ENCODE measurements at places on chromosomes 5 and 9. TPM values are rescaled to one million over a fixed set of nuclear protein-coding genes. Genes with fewer than 3 reads are reported as not detected.
A peak's percentile ranks its signal among the peaks of the same experiment; 100 is the strongest.

GRCh38 chr9:121608168-121608853, 43.1 kb upstream of the DAB2IP start:
- H3K27ac ChIP-seq = no peak overlapping the region
- DNase-seq = no peak
- H3K27me3 ChIP-seq = peaks cover 11% of the 10 kb centered on the region
- H3K4me3 ChIP-seq = no peak overlapping the region
- H3K4me1 ChIP-seq = peaks cover 11% of the 10 kb centered on the region
- no peaks in the 10 kb centered on the region for H3K36me3 ChIP-seq

- H3K4me3 ChIP-seq = no peak overlapping the region
- H3K27ac ChIP-seq = no peak overlapping the region
- H3K4me1 ChIP-seq = no peaks in the 10 kb centered on the region
Observed at GRCh38 chr9:89448381-89448780, 49.5 kb downstream of the SEMA4D start.

DNA sequence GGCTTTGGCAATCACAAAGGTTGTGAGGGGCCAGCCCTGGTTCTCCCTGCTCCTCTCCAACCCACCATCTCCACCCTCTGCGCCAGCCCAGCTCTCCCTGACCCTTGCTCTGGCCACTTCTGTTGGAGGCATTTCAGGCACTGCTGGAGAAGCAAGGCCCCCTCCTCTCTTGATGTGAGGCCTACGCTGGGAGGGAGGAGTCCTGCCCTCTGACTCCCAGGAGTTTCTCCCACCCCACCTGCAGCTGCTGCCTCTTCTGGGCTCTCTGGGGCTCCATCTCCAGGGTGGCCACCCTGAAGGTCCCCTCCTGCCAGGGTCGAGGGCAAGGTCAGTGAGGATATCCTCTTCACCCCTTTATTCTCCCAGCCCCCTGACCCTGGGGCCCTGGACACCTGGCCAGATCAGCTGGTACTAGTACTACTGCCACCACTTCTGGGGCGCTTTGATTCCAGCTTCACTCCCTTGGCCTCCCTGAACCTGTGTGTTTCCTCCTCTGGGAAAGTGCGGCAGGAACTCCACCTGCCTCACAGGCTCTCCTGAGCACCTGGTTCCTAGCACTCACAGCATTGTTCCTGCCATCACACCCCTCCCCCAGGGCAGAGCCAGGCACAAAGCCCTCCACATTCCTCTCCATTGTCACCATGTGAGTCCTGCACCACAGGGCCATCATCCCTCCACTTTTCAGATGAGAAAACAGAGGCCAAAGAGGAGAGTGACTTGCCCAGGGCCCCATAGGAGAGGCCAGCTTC, 23.8 kb upstream of the TDRD7 start:
- H3K27me3 ChIP-seq = no peaks in the 10 kb centered on the region
- no peak overlapping the region for H3K4me3 ChIP-seq
- no peak for DNase-seq

GRCh38 chr5:135437422-135437795, 9.7 kb downstream of the DCANP1 start:
- H3K27ac ChIP-seq = no peak overlapping the region
- no peaks in the 10 kb centered on the region for H3K36me3 ChIP-seq
- H3K4me1 ChIP-seq = no peaks in the 10 kb centered on the region
- H3K4me3 ChIP-seq = no peak overlapping the region

LTC4S gene
- 2.4 TPM for total RNA-seq

PLPPR1 gene
- not detected for total RNA-seq

DNA sequence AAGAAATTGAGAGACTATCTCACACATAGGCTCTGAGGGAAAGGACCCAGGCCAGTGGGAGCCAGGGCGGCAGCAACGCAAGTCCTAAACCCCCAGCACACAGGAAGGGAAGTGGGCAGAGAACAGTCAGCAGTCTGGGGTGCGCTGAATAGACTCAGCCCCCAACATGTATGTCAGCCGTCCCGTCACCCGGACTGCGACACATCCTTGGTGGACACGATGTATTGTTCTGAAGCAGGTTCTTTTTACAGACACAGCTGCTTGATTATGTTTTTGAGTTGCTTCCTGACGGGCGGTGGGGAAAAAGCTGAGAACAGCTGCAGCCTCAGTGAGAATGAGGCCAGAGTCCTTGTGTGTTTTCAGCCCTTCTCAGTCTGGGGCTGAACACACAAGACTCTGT, 64.1 kb upstream of the CXCL14 start:
- no peaks in the 10 kb centered on the region for H3K4me1 ChIP-seq
- H3K27me3 ChIP-seq = peaks cover 33% of the 10 kb centered on the region

CCDC183 gene
- total RNA-seq = 0.89 TPM

IL31RA gene
- not detected for total RNA-seq

MCTP1 gene
- total RNA-seq = 0.50 TPM

- peak overlapping the region; percentile 38 for H3K27ac ChIP-seq
- H3K4me1 ChIP-seq = peaks cover 59% of the 10 kb centered on the region
- no peaks in the 10 kb centered on the region for H3K27me3 ChIP-seq
- peak overlapping the region; percentile 40 for H3K4me3 ChIP-seq
- peaks cover 3% of the 10 kb centered on the region for H3K36me3 ChIP-seq
Observed at GRCh38 chr5:151078490-151079262, 2.2 kb downstream of the TNIP1 start.

LEAP2 gene
- total RNA-seq = 0.78 TPM

TTC1 gene
- total RNA-seq = 49.4 TPM

RLN1 gene
- total RNA-seq = not detected

GRCh38 chr5:142239394-142240159, 85.2 kb downstream of the SPRY4 start:
- H3K36me3 ChIP-seq = no peaks in the 10 kb centered on the region
- DNase-seq = no peak
- peaks cover 7% of the 10 kb centered on the region for H3K27me3 ChIP-seq
- no peak overlapping the region for H3K4me3 ChIP-seq

GRCh38 chr9:35564658-35565061, 40.4 kb upstream of the TESK1 start:
- no peak overlapping the region for H3K27ac ChIP-seq
- H3K4me3 ChIP-seq = no peak overlapping the region
- H3K27me3 ChIP-seq = no peaks in the 10 kb centered on the region
- H3K36me3 ChIP-seq = peaks cover 9% of the 10 kb centered on the region

GPR151 gene
- not detected for total RNA-seq

- peaks cover 40% of the 10 kb centered on the region for H3K27me3 ChIP-seq
- H3K4me1 ChIP-seq = peaks cover 2% of the 10 kb centered on the region
- no peak overlapping the region for H3K4me3 ChIP-seq
- no peaks in the 10 kb centered on the region for H3K36me3 ChIP-seq
- no peak for DNase-seq
- H3K27ac ChIP-seq = no peak overlapping the region
Observed at GRCh38 chr5:14655146-14655741, 9.3 kb upstream of the OTULIN start.

GRCh38 chr9:16834817-16835216, 35.7 kb downstream of the BNC2 start:
- peaks cover 58% of the 10 kb centered on the region for H3K4me1 ChIP-seq
- no peak overlapping the region for H3K4me3 ChIP-seq
- no peak for DNase-seq
- H3K36me3 ChIP-seq = peaks cover 9% of the 10 kb centered on the region

All from osteocyte (in vitro differentiated cells).